ENCODE measurements at places on chromosomes 4 and X. TPM values are rescaled to one million over a fixed set of nuclear protein-coding genes. Genes with fewer than 3 reads are reported as not detected.

- no peak for DNase-seq
Measured at GRCh38 chrX:31588355-31588754, 516.5 kb upstream of the FTHL17 start.

GRCh38 chr4:169690787-169691186 is 67.0 kb downstream of the HPF1 start:
- no peak for DNase-seq

- DNase-seq = no peak
Measured at GRCh38 chr4:14867847-14868246, 134.4 kb upstream of the CPEB2 start.

GRCh38 chr4:86302251-86302650 is 57.6 kb downstream of the MAPK10 start:
- peak; percentile 88 for DNase-seq

DNA sequence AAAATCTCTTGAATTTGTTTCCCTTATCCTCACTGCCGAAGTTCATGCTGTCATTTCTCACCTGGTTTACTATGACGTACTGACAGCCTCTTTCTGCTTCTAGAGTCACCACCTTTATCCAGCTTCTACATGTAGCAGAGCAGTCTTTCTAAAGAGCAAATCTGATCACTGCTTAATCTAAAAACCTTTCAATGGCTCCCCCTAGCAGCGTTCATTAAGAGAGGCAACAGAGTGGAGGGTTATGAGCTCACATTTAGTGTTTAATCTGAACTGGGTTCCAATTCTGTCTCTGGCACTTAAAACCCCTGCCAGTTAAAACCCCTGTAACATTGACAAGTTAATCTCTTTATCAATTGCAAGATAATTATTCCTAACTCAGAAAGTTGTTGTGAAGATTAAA is 4.4 kb downstream of the RBPJ start:
- DNase-seq = no peak

DNA sequence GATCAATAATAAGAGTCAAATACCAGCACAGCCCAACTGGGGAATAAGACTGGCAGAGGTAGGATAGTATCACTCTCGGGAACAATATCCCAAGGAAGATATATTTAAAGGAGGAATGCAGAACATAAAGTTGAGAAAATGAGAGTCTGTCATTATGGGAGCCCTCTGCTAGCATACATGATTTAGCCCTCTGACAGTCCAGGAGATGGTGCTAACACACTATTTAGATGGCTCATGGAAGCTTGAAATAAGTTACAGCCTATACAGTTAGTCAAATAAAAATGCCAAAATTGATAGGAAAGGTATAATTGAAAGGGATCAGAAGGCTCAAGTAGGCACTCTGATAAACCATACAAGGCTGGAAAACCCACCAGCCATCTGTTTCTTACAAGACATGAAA is 201.0 kb upstream of the NEIL3 start:
- no peak for DNase-seq

GRCh38 chrX:46260499-46260898 is 284.7 kb downstream of the ZNF674 start:
- DNase-seq = no peak

DNA sequence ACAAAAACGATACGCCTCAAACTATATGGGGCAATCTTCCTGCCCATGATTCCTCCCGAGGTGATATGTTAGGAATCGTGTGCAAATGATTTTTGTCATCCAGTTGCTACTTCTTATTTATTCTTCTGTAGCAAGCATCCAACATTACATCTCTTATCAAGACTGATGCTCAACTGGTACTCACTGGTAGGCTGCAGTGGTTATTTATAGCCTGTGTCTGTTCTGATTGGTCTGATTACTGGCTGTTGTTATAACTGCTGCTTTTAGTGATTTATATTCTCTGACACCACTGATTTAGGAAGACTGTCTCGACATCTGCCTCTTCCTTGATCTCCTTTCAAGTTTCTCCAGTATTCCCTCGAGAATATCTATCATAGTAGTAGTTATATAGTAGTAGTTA is 165.8 kb downstream of the LARP7 start:
- DNase-seq = no peak

GRCh38 chrX:119376312-119376711 is 22.8 kb upstream of the SLC25A43 start:
- DNase-seq = no peak

DNA sequence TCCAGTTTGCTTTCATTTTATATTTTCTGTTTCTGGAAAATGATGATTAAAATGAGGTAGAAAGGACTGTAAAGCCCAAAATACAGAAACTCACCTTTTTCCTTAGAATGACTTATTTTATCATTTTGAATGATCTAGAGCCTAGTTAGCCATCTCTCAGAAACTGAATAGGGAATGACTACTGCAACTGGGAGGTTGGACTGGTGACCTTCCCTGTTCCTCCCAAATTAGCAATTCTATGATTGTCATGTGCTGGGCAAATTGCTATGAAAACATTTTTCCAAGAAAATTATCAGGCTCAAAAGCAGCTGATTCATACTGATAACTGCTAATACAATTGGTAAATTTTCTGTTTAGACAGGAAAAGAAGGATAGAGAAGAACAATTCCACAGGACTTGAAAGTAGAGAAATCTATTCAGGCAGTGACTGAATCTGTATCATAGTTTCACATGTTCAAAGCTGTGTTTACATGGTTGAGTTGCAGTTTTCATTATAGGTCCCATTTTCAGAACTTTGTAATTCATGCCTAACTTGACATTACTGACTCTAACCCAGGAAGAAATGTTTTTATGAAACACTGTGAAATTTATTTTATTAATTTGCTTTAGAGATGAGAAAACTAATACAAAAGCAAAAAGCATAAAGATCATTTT is 43.4 kb upstream of the SEC24B start:
- no peak for DNase-seq

GRCh38 chr4:52234561-52235440 is 183.7 kb downstream of the SPATA18 start:
- no peak for DNase-seq

GRCh38 chrX:130081421-130082045 is 28.8 kb downstream of the ELF4 start:
- DNase-seq = no peak

GRCh38 chrX:36861601-36862000 is 146.6 kb upstream of the FAM47C start:
- DNase-seq = no peak

GRCh38 chr4:150938417-150938816 is 76.7 kb downstream of the LRBA start:
- no peak for DNase-seq

- peak; percentile 83 for DNase-seq
Measured at GRCh38 chr4:41538017-41538733, at the start of gene LIMCH1. Gene LIMCH1 (plus strand): TSS chr4:41538157. CDS start chr4:41605996, 67,839 bp downstream.

DNA sequence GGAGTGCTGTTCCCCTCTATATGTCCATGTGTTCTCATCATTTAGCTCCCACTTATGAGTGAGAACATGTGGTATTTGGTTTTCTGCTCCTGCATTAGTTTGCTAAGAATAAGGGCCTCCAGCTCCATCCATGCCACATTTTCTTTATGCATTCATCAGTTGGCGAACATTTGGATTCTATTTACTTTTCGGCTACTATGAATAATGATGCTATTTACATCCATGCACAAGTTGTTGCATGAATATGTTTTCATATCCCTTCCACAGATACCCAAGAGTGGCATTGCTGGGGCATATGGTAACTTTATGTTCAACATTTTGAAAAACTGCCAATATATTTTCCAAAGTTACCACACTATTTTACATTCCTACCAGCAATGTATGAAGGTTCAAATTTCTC is 13.8 kb upstream of the DDX53 start:
- no peak for DNase-seq

DNA sequence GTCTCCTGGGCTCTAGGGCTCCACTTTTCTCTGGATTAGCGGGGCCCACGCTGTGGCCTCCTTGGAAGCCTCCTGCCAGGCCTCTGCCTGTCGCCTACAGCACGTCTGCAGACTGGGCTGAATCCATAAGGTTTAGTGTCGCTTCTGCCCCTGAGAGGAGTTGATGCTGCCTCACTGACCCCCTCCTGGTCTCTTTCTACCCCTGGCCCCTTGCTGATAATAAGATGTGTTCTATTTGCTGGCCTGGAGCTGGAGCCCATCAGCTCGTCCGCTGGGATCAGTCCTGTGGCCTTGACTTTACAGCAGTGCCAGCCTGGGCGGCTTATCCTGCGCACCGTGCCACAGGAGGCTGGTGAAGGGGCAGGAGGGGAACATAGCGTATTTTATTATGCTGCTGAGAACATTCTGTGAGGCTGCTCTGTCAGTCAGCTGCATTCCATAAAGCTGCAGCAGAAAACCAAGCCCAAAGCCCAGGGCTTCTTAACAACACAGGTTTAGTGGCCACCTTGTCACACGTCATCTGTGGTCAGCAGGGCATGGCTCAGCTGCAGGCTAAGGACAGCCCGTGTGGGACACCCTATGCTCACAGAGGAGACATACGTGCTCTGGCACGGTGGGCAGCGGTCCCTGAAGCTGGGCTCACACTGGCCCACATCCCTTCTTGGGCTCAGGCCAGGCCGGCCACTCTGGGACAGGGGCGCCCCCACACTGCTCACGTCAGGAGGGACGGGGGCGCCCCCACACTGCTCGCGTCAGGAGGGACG is 29.3 kb upstream of the HGFAC start:
- DNase-seq = peak; percentile 42

DNA sequence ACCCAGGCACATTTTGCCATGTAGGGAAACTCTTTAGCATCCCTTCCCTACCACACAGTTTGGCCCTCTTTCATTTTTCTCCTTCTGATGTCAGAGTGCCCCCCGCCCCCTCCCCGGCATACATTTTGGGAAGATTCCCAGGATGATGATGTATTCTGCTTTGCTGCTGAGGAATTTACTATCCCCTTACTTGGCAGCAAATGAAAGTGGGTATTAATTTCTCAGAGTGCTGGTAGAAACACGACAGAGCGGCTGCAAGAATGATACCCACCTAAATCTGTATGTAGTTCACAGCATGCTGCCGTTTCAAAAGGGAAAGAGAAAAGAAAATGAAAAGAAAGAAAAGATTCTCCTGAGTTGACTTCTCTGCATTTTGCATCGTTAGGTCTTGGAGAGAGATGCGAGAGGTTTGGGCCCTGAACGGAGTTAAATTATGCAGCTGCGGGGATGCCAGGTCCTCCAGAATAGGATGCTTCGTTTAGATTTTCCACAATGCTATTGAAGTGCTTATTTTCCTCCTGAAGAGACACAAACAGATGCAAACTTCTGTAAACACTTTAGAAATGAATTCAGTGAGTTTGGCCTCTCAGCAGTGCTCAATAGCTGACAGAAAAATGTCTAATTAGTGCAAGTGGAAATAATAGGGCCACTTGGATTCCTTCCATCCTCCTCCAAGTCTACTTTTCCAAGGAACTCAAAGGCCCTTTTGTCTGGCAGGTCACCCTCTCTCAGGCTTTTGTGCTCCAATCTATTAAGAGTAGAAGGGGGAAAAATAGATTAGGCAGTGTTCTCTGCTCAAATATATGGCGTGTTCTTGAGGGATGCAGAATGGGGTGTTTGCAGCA is 106.2 kb downstream of the ALPK1 start:
- DNase-seq = no peak

- DNase-seq = no peak
Measured at GRCh38 chrX:29726811-29727210, 488.6 kb upstream of the MAGEB2 start.

DNA sequence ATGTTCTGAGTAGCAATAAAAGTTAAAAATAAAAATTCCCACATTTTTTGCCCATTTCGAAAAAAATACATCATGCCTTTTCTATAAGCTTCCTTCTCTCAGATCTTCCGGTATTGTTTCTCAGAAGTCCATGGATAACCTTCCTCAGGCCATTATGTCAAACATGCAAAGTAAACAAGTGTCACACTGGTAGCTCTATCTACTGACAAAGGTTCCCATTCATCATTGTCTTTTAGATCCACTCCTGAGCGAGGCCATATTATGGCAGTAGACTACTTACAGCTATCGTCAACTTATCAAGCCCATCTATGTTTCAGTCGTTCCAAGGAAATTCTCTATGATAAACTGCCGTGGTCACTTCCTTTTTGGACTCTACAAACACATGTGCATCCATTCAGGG is 1068.2 kb downstream of the GLUD2 start:
- DNase-seq = no peak

DNA sequence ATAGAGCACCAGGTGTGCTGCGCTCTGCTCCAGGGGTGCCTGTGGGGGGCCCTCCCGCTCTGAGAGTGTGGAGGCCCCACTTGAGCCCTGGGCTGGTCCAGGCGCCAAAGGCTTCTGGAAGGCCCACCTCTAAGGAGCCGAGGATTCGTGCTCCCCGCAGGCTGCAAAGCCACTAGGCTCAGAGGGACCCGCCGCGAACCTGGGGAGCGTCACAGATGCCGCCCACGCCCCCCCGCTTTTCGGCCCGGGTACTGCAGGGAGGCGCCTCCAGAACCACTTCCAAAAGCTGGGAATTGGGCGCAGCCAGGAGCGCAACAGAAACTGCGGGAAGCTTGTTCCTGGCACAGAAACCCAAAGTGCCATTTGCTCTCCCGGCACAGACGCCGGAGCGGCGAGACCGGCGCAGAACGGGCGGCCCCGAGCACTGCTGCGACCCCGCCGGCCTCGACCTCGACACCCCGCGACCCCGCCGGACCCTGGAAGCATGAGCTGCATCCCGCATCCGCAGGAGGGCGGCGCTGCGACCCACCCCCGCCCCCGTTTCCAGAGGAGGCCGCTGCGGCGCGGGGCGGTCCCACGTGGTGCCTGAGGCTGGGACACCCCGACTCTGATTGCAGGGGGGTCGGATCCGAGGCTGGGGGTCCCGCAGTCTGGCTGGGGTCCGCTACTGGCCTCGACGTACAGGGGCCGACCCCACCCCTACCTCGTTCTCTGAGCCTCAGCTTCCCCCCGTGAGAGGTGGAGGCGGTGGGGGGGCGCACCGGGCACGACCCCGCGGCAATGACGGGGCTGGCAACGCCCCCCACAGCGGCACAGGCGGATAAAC is 30.8 kb downstream of the CPLX1 start:
- no peak for DNase-seq

DNA sequence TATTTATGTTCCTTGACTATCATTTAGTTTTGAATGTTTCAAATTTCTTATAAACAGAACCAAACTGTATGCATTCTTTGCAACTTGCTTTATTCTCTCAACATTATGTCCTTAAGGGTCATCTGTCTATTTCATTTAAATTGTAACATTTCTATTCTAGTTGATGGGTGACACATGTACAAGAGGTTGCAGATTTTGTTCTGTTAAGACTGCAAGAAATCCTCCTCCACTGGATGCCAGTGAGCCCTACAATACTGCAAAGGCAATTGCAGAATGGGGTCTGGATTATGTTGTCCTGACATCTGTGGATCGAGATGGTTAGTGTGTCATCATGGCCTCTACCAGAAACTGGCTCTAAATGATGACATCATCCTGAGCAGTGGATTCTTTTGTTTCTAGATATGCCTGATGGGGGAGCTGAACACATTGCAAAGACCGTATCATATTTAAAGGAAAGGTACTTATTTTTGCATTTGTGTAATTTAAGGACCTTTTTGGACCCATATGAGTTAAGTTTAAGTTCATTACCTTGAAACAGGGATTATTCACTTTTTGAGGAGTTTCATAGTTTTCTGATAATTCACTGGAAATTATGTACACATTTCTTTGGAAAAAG is 6.1 kb downstream of the LIAS start:
- DNase-seq = no peak

Gene IL2
- total RNA-seq = not detected

Gene VEGFD
- total RNA-seq = 0.99 TPM

Gene HTN3
- not detected for total RNA-seq

Gene TRIM61
- 2.8 TPM for total RNA-seq

Gene PDCL2
- not detected for total RNA-seq

Gene ASMT
- not detected for total RNA-seq
